Tibial nerve (tissue), 4 donors: ENCODE measurements at places on chromosomes 4 and X. TPM values are rescaled to one million over a fixed set of nuclear protein-coding genes. Genes with fewer than 3 reads are reported as not detected.
A peak's percentile ranks its signal among the peaks of the same experiment; 100 is the strongest.

DNA sequence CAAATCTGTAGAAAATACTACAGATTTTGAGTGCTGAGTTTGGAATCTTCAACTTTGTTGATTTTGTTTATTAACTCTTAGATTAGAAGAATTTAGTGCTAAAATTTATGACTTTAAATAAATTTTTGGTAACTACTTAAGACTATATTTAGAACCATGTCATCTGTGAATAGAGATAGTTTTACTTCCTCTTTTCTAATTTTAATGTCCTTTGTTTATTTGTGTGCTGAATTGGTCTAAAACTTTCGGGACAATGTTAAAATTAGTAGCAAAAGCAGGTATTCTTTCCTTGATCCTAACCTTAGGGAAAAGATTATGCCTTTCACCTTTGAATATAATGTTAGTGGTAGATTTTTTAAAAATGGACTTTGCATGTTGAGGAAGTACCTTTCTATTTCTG is 119.7 kb upstream of the CXorf51A start:
- H3K4me3 ChIP-seq, result no peak overlapping the region
- H3K27me3 ChIP-seq, result no peaks in the 10 kb centered on the region
- no peak overlapping the region for H3K27ac ChIP-seq
- no peaks in the 10 kb centered on the region for H3K36me3 ChIP-seq
- DNase-seq, result no peak

GRCh38 chr4:77582711-77583110 is 22.9 kb upstream of the CXCL13 start:
- H3K27ac ChIP-seq, result no peak overlapping the region
- H3K27me3 ChIP-seq, result no peaks in the 10 kb centered on the region
- DNase-seq, result no peak
- peaks cover 5% of the 10 kb centered on the region for H3K4me1 ChIP-seq

GRCh38 chr4:53199356-53199755 is 166.5 kb downstream of the SCFD2 start:
- H3K4me1 ChIP-seq, result peaks cover 16% of the 10 kb centered on the region
- H3K36me3 ChIP-seq, result no peaks in the 10 kb centered on the region
- H3K27ac ChIP-seq, result no peak overlapping the region
- H3K4me3 ChIP-seq, result no peak overlapping the region

DNA sequence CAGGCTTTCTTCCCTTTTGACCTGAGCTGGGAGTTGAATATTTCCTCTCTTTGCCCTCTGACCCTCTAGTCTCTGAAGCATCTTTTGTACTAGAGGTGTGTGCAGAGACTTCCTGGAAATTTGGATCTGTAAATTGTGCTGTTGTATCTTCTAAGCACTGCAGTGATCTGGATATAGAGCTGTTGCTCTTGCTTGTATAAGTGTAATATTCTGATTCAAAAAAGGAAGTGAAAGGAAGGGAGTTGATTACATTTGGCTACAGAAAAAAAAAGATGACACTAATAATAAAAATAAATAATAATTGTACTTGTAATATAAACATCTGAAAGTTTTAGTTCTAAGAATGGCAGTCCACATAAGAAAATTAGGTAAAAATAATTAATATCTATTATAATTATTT is 33.0 kb downstream of the FRG1 start:
- DNase-seq, result no peak
- no peaks in the 10 kb centered on the region for H3K27me3 ChIP-seq
- H3K4me1 ChIP-seq, result no peaks in the 10 kb centered on the region
- H3K27ac ChIP-seq, result no peak overlapping the region

DNA sequence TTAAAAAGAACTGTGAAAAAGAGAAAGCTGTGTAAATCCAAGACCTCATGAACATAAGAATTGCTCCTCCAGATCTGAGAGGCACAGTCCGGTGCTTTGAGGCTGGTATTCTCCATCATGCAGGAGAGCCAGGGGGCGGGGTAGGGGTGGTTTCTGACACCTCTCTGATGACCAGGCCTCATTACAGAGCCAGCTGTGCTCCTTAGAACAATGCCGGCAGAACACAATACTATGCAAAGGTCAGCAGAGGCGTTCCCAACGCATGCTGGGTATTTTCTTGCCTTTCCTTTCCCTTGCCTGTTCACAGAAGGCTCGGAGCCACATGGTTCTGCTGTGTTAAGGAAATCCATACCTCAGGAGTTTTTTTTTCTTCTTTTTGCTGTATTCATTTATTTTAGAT is 91.2 kb upstream of the SOD3 start:
- H3K27me3 ChIP-seq, result no peaks in the 10 kb centered on the region
- peaks cover 28% of the 10 kb centered on the region for H3K4me1 ChIP-seq
- DNase-seq, result no peak
- no peak overlapping the region for H3K27ac ChIP-seq
- no peaks in the 10 kb centered on the region for H3K36me3 ChIP-seq

- no peaks in the 10 kb centered on the region for H3K4me1 ChIP-seq
- no peak overlapping the region for H3K27ac ChIP-seq
- H3K4me3 ChIP-seq, result no peak overlapping the region
- no peaks in the 10 kb centered on the region for H3K36me3 ChIP-seq
Observed at GRCh38 chr4:109752525-109752924, 22.7 kb upstream of the PLA2G12A start.

DNA sequence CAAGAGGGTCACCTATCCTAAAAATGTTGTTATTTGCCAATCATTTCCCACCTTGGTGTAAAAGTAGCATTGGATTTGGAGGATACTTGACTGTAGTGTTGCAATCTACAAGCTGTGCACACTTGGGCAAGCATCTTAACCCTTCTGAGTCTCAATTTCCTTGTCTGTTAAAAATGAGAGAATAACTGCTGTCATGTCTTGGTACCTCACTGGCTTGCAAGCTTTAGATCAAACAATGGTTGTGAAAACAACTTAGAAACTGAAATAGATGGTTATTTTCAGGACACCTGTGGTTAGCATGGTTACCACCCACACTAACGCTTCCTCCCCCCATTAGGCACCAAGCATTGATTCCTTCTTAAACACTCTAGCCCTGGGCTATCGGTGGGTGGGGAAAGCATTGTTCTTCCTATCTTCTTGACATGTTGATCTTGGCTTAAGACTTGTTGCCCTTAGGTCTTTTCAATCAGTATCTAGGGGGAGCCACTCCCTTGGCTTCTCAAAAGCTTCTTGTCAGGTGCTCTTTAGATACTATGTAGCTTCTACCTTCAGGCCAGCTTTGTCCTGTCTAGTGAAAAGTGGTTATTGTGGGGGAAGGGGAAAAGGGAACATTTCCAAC is 10.6 kb upstream of the AMOT start:
- peaks cover 10% of the 10 kb centered on the region for H3K4me1 ChIP-seq
- H3K4me3 ChIP-seq, result no peak overlapping the region
- no peaks in the 10 kb centered on the region for H3K36me3 ChIP-seq
- no peak for DNase-seq

DNA sequence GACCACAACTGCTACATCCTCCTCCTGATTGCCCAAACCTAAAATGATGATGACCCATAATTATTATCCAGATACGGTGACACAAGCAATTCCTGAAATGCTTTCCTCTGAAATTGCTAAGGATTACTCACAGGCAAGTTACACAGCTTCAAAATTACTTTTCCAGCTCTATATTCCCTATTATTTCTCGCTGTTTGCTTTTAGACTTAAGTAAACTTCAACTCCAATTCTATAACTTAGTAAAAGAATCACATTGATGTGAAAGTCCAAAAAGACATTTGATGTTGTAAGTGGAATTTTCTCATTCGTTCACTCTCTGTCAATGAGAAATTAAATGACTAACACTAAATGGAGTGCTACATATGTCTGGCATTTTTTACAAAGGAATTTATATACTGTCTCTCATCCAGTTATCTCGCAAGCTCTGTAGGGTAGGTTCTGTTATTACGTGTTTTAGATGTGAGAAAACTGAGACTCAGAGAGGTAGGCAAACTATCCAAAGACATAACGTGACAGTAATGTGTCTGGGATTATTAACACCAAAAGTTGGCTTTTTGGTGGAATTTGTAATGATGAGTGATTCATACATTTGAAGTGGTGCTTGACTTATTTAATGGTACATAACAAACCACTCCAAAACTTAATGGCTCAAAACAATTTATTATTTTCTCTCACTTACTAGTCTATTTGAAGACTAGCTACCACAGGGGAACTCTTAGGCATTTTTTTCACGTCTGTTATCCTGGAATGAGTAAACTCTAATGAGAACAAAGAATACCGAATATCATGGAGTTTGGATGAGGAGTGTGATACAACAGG is 31.5 kb downstream of the PALLD start:
- no peaks in the 10 kb centered on the region for H3K36me3 ChIP-seq
- no peaks in the 10 kb centered on the region for H3K27me3 ChIP-seq
- no peak overlapping the region for H3K4me3 ChIP-seq
- H3K4me1 ChIP-seq, result no peaks in the 10 kb centered on the region
- no peak overlapping the region for H3K27ac ChIP-seq

- H3K36me3 ChIP-seq, result no peaks in the 10 kb centered on the region
- no peak overlapping the region for H3K27ac ChIP-seq
- H3K27me3 ChIP-seq, result no peaks in the 10 kb centered on the region
- no peak for DNase-seq
- no peak overlapping the region for H3K4me3 ChIP-seq
Observed at GRCh38 chr4:8653326-8654000, 60.9 kb downstream of the CPZ start.

GRCh38 chr4:101831816-101832215 is 41.3 kb downstream of the BANK1 start:
- no peak for DNase-seq
- H3K36me3 ChIP-seq, result no peaks in the 10 kb centered on the region
- peaks cover 13% of the 10 kb centered on the region for H3K4me1 ChIP-seq
- H3K4me3 ChIP-seq, result no peak overlapping the region
- H3K27me3 ChIP-seq, result no peaks in the 10 kb centered on the region
- no peak overlapping the region for H3K27ac ChIP-seq

DNA sequence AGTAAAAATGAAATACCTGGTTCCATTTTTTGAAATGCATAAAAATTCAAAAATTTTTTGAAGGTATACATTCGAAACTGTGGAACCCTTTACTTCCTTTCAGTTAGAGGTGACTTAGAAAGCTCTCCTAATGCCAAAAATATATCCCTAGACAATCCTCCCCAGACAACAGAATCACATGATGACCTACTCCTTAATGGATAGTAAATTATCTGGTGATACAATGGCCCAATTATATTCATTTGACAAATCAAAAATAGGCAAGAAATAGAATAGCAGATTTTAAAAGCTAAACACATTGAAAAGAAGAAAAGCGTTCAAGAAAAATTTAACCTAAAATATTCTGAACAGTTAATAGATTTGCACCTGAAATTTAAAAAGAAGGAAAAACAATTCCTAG is 3.5 kb upstream of the UGT2A2 start:
- no peak overlapping the region for H3K4me3 ChIP-seq
- H3K27ac ChIP-seq, result no peak overlapping the region
- DNase-seq, result no peak
- H3K4me1 ChIP-seq, result no peaks in the 10 kb centered on the region
- no peaks in the 10 kb centered on the region for H3K27me3 ChIP-seq

GRCh38 chr4:156294577-156294976 is 340.9 kb upstream of the CTSO start:
- no peak overlapping the region for H3K27ac ChIP-seq
- no peaks in the 10 kb centered on the region for H3K27me3 ChIP-seq
- no peaks in the 10 kb centered on the region for H3K4me1 ChIP-seq
- no peak for DNase-seq
- H3K36me3 ChIP-seq, result no peaks in the 10 kb centered on the region

GRCh38 chr4:102715057-102715456 is 45.7 kb downstream of the MANBA start:
- peaks cover 40% of the 10 kb centered on the region for H3K36me3 ChIP-seq
- no peak overlapping the region for H3K27ac ChIP-seq
- no peak for DNase-seq
- no peaks in the 10 kb centered on the region for H3K27me3 ChIP-seq
- no peak overlapping the region for H3K4me3 ChIP-seq

DNA sequence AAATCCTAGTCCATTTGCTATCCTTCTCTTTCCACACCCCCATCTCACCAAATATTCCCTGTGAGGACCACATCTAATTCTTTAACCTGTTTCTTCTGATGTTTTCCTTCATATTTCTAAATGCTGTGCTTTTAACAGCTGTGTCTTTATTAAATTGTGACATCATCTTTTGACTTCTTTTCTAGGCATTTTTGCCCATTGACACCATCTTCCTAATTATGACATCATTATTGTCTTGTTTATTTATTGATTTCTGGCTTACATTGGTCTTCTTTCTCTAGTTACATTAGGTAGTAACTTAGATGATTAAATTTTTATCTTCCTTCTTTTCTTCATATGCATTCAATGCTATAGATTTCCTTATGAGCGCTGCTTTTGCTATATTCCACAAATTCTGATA is 175.8 kb upstream of the PDE5A start:
- no peak for DNase-seq
- no peaks in the 10 kb centered on the region for H3K36me3 ChIP-seq
- H3K27ac ChIP-seq, result no peak overlapping the region
- no peaks in the 10 kb centered on the region for H3K27me3 ChIP-seq
- no peak overlapping the region for H3K4me3 ChIP-seq
- no peaks in the 10 kb centered on the region for H3K4me1 ChIP-seq

GRCh38 chr4:104901438-104901837 is 245.2 kb upstream of the TET2 start:
- H3K4me3 ChIP-seq, result no peak overlapping the region
- no peaks in the 10 kb centered on the region for H3K36me3 ChIP-seq
- no peak for DNase-seq
- no peaks in the 10 kb centered on the region for H3K27me3 ChIP-seq

DNA sequence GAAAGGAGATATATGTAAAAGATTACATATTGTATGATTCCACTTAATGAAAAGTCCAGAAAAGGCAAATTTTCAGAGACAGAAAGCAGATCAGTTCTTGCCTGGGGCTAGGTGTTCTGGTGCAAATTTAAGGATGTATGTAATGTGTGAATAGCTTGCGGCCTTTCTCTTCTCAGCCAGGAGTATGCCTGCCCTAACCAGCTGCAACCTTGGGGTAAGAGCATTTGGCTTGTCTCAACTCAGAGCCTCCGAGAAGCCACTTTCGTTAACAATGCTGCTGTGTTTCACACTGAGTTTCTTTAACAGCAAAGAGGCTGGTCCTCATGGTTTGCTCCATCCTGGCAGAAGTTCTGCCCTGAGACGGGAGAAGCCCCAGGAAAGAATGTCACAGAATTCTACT is 102.7 kb downstream of the SPCS3 start:
- no peak for DNase-seq
- no peak overlapping the region for H3K27ac ChIP-seq
- no peak overlapping the region for H3K4me3 ChIP-seq
- H3K27me3 ChIP-seq, result no peaks in the 10 kb centered on the region
- no peaks in the 10 kb centered on the region for H3K4me1 ChIP-seq
- H3K36me3 ChIP-seq, result no peaks in the 10 kb centered on the region

- H3K4me3 ChIP-seq, result peak overlapping the region; percentile 100
- no peaks in the 10 kb centered on the region for H3K36me3 ChIP-seq
- no peaks in the 10 kb centered on the region for H3K27me3 ChIP-seq
- no peaks in the 10 kb centered on the region for H3K4me1 ChIP-seq
- no peak for DNase-seq
Observed at GRCh38 chr4:139175646-139176301, 1.2 kb downstream of the ELF2 start.

- H3K27me3 ChIP-seq, result no peaks in the 10 kb centered on the region
- DNase-seq, result no peak
- H3K4me3 ChIP-seq, result no peak overlapping the region
Observed at GRCh38 chr4:20868108-20868507, 167.8 kb downstream of the PACRGL start.

The VSIG4 gene
- total RNA-seq, result 283 TPM

The KDM5C gene
- 127 TPM for total RNA-seq

The KCNIP4 gene
- not detected for total RNA-seq

The SSX4 gene
- not detected for total RNA-seq

The RHOXF1 gene
- not detected for total RNA-seq

The MGAT4D gene
- total RNA-seq, result not detected

The ATP7A gene
- total RNA-seq, result 12.7 TPM

The CHM gene
- 27.8 TPM for total RNA-seq

The PLK4 gene
- 0.90 TPM for total RNA-seq

The DUSP9 gene
- total RNA-seq, result not detected

The CENPI gene
- total RNA-seq, result 2.2 TPM

The ZNF674 gene
- total RNA-seq, result 6.0 TPM
